ENCODE measurements at places on chromosomes 11 and 22.

DNA sequence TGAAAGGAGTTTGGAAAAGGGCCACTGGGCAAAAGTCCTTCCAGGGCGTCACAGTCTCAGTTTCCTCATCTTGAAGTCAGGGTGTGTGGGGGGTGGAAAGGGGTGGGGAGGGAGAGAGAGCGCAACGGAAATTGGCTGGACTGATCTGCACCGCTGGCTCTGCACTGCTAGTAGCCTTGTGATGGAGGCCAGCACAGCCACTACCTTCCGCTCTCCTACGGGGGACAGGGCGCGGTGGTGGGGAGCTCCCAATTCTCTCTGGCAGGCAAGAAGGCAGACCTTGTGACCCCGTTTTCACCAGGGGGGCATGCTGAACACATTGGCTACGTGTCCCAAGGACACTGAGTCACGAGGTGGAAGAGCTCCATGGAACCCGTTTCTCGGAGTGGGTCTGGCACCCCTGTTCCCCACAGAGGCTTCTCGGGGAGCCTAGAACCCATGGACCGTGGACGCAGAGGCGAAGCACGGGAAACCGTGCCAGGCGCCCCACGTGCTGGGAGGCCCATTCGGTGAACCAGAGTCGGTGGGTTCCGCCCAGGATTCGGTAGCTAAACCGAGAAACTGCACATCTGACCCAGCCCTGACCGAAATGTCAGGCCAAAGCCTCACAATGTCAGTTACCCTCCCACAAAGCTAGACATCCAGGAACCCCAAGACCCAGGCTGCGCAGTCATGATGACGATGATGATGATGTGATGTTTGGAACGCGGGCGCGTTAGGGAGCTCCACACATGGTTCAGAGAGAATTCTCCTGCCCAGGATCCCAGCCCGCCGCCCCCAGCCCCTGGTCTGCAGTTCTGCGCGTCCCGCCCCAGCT, 28.3 kb upstream of the WNT11 start:
- no peak for DNase-seq

DNA sequence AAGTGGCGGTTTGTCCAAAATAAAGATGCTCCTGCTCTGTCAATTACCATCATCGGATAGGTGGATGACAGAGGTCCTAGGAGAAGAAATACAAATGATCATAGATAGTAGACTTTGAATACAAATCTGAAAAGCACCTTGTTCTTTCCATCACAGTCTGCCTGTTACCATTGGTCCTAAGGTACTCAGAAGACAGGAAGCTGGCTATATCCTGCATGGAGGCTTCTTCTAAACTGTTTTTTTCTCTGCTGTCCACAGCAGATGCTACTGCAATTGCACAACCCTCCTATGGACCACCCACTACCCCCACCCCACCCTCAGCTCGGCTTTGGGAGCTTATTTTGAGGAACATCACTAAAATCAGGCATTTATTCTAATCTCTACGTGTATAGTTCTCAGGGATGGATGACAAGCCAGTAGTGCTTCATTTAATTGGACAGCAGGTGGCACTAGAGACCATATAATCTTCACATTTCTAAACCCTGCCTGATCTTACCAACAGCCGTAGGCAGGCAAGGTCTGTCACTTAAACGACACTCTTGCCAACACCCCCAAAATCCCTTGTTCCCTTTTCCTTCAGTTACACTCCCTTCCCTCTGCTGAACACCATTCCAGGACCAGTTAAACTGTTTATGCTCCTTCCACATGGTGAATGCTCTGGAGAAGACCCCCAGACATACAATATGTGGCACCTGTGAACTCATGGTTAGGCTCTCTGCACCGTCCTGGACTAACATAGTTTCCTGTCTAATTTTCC, 6.6 kb upstream of the PTS start:
- no peak for DNase-seq

GRCh38 chr11:18071098-18071705, 25.1 kb upstream of the TPH1 start:
- DNase-seq = no peak

GRCh38 chr11:1744137-1744886, 6.1 kb downstream of the IFITM10 start:
- no peak for DNase-seq
